ENCODE measurements at places on chromosomes 16 and 17. TPM values are rescaled to one million over a fixed set of nuclear protein-coding genes. Genes with fewer than 3 reads are reported as not detected.

GRCh38 chr17:4100883-4101756 lies 41.7 kb downstream of the ZZEF1 start:
- DNase-seq, result peak; percentile 93

The TBX6 gene
- total RNA-seq, result under 0.01 TPM

The ODAD4 gene
- 0.25 TPM for total RNA-seq

The PYY gene
- total RNA-seq, result not detected

DNA sequence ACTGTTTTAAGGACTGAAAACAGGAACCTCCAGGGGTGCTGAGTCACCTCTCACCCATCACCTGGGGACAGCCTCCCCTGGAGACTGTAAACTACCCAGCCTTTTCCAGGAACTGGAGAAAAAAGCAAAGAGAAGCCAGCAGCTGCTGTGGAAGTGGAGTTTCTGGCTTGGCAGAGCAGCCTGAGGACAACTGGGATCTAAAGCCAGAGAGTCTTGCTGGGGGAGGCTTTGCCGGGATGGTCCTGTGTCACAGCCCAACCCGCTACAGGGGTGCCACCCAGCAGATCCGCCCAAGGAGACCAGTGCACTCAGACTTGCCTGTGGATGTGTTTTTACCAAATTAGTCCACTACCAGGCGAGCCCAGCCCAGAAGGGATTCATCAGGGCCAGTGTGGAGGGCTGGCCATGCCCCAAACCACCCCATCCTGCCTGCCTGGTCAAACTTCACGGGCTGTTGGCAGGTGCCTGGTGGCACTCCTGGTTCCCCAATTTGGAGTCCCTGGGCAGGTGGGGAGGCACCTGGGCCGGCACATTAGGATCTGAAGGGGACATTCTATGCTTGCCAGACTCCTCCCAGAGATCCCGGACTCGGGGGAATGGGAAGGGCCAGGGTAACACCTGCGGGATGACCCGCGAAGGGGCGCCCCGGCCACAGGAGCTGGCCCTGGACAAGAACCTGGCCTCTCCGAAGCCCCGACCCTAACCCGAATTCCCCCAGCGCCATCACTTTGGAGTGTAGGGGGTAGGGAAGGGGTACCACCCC lies 771 bp downstream of the MSRB1 start:
- no peak for DNase-seq

The APRT gene
- 128 TPM for total RNA-seq

DNA sequence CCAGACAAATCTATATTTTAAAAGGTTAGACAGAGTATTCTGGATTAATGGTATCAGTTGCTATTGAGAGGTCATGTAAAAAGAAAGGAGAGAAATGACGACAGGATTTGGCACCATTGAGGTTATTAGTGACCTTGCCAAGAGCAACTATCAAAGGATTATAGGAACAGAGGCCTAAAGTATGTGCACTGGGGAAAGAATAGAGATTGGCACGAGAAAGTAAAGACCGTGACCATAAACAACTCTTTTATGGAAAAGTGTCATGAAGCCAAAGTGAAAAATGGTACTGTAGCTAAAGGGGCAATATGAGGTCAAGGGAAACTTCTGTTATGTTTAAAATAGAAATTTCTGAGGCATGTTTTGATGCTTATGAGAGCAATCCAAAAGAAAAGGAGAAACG lies 115.2 kb upstream of the KIF2B start:
- DNase-seq, result no peak

- no peak for DNase-seq
Measured at GRCh38 chr16:81275795-81276194, 37.3 kb downstream of the BCO1 start.

DNA sequence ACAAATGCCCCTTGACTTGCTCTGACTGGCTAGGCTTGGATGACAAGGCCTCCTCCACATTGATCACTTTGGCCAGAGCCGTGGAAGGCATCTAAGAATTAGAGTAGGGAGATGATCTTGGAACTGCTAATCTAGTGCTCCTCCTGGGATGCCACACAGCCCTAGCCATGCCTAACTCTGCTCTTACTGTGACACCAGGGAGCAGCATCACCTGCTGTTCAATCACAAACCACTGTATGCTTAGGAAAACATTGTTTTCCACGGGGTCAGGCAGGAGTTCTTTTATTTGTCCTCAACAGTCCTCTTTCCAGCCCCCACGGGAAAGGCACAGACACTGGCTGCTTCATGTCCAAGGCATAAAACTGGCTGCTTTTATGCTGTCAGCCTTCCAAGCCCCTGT lies 46.3 kb downstream of the C16orf78 start:
- DNase-seq, result no peak

The NHLRC4 gene
- total RNA-seq, result 1.3 TPM

DNA sequence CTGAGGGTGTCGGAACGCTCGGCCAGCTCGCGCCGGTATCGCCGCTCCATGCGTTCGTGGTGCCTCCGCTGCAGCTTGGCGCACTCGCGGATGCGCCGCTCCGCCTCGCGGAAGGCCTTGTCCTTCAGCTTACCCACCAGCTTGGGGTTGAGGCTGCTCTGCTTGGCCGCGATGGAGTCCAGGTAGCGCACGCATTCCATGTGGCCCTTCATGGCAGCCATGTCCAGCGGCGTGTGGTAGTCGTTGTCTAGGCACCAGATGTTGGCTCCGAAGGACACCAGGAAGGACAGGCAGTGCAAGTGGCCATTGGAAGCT lies 2.8 kb downstream of the USH1G start:
- DNase-seq, result no peak

The PPP1R27 gene
- total RNA-seq, result not detected

The SLC2A4 gene
- total RNA-seq, result 0.76 TPM

The NSF gene
- total RNA-seq, result 41.3 TPM

DNA sequence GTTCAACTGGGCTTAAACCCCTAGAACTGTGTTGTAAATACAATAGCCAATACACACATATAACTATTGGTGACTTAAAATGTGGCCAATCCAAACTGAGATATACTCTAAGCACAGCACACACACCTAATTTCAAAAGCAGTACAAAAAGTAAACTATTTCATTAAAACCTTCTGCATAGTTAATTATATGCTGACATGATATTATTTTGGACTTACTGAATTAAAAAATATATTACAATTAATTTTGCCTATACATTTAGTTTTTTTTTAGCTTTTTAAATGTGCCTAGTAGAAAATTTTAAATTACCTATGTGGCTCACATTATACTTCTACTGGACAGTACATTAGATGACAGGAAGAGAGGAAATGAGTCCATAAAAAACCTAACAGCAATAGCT lies 21.5 kb downstream of the MED13 start:
- DNase-seq, result no peak

The HSD17B1 gene
- 0.39 TPM for total RNA-seq

- no peak for DNase-seq
Measured at GRCh38 chr17:50027172-50027880, 28.6 kb upstream of the ITGA3 start.

- no peak for DNase-seq
Measured at GRCh38 chr16:12330541-12330940, 354.0 kb downstream of the SNX29 start.

- DNase-seq, result no peak
Measured at GRCh38 chr17:75417054-75417580, 11.6 kb upstream of the GRB2 start.

GRCh38 chr17:79948406-79948944 lies 87.2 kb downstream of the TBC1D16 start:
- no peak for DNase-seq

The KCNH6 gene
- total RNA-seq, result under 0.01 TPM

DNA sequence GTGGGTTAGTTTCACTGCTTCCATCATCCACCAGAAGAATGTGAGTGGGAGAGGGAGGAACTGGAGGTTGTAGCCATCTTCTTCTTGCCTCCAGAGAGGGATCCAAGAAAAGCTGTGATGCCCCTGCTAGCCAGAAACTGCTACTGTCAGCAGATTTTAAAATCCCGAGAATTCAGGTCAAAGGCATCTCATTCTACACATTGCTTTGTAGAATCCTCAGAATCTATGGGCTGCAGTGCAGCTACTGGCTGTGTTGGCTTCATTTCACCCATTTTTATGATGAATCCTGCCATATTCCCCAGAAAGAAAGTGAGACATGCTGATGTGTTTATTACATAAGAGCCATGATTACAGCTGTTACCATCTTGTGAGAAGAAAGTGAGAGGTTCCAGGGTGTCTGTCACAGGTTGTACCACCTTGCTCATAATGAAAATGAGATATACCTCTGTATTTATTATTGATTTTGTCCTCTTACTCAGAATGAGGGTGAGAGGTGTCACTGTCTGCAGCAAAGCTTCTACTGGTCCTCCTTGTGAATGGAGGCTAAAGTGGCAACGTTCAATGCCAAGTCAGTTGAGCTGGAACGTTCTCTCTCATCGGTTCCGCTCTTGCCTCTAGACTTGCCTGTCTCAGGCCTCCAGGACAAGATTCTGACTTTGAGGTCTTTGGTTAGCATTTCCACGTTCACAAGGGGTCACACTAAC lies 50.1 kb upstream of the MYH10 start:
- DNase-seq, result no peak

The ENDOV gene
- 26.9 TPM for total RNA-seq

DNA sequence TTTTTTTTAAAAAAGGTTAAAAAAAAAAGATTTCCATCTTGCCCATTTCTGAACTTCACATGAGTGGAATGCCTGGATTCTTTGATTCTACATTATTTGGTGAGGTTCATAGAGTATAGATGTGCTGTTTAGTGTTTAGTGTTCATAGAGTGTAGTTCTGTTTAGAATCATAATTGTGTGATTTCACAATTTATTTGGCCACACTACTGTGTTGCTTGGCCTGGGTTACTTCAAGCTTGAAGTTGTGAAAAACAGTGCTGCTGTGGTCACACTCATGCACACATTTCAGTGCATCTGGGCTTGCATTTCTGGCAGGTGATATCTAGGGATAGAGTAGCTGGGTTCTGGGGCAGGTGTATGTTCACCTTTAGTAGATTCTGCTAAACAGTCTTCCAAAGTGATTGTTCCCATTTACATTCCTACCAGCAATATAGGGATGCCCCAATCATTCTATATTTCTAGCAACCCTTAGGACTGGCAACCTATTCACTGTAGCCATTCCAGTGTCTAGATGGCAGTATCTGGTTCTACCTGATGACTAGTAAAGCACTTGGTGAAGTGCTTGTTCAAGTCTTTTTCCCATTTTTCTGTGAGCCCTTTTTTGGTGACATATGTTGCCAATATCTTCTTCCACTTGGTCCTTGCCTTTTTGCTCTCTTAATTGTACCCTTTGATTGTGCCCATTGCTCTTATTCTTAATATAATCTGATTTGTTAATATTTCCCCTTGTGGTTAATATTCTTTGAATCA lies 50.6 kb upstream of the RBFOX3 start:
- DNase-seq, result no peak

GRCh38 chr16:50354629-50355456 lies 13.9 kb downstream of the BRD7 start:
- DNase-seq, result peak; percentile 7

DNA sequence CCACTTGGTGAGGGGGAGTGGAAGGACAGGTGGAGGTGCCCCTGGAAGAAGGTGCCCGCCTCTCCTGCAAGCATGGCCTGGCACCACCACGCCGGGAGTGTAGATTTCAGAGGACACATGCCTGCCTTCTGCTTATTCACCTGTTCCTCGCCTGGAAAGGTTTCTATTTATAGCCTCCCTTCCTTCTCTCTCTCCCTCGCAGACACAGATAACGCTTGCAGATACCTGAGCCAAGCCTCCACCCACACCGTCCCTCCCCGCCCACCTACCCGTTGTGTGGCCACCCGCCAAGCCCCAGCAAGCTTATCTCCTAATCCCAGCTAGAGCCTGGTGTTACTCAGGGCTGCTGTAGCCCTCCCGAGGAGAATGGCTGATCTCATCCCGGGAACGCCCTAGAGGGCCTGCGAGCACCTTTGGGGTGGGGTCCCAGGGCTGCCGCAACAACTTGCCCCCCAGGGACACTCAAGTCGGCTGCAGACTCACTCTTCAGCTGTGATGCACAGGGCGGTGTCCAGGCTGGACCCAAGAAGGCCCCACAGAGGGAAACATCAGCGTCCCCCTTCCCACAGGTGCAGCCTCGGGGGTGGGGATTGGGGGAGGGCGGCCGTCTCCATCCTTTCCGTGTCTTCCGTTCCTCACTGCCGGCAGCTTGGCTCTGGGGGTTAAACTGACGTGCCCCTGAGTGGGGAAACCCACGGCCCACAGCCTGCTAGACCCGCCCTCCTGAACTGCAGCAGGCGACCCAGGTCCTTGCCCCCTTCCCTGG lies 1.9 kb upstream of the SNAI3 start:
- DNase-seq, result no peak

DNA sequence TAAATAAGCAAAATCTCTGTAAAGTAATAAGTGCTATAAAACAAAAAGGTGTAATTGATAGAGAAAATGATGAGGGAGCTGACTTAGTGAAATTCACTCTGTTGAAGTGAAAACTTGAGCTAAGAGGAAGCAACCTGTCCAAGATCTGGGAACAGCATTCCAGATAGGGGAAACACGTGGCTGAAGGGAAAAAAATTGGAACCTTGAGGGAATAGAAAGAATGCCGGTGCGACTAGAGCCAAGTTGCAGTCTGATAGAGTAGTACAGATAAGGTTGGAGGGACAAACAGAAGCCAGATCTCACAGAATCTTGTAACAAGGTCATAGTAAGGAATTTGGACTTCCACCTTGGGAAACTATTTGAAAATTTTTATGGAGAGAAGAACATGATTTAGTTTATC lies 623 bp upstream of the DDX52 start:
- DNase-seq, result peak; percentile 63

The FBXL16 gene
- under 0.01 TPM for total RNA-seq

The RNF227 gene
- 0.51 TPM for total RNA-seq

- no peak for DNase-seq
Measured at GRCh38 chr16:89607937-89608740, 5.3 kb upstream of the DPEP1 start.

GRCh38 chr17:73157521-73157890 lies 7.3 kb upstream of the SSTR2 start:
- no peak for DNase-seq

- peak; percentile 1 for DNase-seq
Measured at GRCh38 chr16:83952587-83952939, 477 bp upstream of the OSGIN1 start.

GRCh38 chr17:565521-565920 lies 149.1 kb downstream of the VPS53 start:
- DNase-seq, result no peak

DNA sequence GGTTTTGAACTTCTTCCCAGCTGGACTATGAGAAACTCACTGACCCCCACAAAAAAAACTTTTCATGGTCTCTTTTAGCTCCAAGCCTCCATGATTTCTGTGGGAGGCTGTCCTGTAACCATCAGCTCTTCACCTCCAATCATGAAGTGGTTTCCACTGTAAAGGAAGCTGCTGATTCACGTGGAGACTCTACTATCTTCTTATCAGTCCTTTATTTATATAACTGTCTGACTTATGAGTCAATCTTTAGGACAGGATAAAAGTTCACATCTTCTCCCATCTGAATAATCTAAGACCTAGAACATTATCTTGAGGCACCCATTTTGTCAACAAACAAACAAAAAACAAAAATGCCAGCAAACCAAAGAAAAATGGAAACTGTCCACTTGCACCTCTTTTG lies 409.9 kb downstream of the SLC39A11 start:
- no peak for DNase-seq

DNA sequence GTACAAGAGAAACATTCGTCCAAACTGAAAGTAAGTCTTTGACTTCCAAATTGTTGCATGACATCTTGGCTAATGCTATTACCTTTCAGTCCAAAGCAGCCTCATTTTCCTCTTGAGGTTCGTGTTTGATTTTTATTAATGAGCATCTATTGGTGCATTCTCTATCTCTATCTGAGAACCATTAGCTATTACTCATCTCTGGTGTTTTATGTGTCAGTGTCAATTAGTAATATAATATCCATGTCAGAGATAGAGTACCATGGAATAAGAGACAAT lies 388.1 kb upstream of the GOT2 start:
- no peak for DNase-seq

All from dermis microvascular lymphatic vessel endothelial cell (primary cell).